CD4-positive, alpha-beta T cell treated with Interleukin-4 for 1 hour (primary cell): ENCODE measurements at places on chromosomes 13 and 19.
A peak's percentile ranks its signal among the peaks of the same experiment; 100 is the strongest.

- DNase-seq, result no peak
Observed at GRCh38 chr19:1232652-1233072, 5.1 kb downstream of the CBARP start.

- peak; percentile 100 for DNase-seq
Observed at GRCh38 chr19:40777937-40778705, at the start of gene RAB4B. RAB4B (plus strand) TSS chr19:40778247; CDS start chr19:40778376, 129 bp downstream.

DNA sequence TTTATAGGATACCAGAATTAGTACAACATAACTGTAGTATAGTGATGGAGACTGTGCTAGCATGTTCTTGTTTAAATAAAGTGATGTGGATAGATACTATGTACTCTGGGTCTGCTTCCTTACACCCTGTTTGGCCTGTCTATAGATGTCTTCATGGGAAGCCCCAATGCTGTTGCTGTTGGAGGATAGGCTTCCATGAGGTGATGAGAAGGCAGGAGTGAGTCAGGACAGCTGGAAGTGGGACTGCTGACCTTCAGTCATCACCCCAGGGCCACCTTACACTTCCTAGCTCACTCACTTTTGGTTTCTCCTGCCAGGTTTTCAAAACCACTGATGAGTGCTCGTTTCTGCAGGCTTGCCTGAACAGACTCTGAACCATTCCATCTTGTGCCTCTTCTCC, 4.2 kb downstream of the KCTD4 start:
- DNase-seq, result no peak

DNA sequence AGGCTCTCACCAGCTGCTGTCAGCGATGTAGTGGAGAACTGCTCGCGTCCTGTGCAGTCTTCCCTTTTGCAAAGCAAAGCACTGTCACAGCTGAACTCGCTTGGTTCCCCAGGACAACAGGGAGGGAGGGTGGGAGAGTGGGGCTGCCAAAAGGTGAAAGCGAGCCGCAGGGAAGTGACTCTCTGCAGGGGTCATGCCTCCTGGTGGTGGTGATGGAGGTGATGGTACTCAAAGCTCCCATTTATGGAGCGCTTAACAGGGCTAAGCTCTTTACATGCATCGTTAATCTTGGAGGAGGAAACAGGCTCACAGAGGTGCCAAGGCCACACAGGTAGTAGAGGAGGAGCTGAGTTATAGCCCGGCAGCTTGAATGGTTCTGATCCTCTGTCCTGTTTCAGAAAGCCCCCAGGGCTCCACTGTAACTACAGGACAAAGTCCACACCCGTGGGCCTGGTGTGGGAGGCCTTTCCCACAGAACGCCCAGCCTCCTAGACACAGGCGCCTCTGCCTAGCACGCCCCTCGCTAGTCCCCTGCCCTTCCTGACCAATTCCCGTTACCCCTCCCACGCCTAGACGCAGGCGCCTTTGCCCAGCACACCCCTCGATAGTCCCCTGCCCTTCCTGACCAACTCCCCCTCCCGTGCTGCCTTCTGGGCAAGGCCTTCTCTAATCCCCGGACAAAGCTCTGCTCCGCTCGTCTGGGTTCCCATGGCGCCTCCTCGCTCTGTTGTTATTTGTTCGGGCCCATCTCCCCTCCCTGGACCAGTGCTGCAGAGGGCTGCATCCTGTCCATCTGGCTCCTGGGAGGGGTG, 10.7 kb downstream of the PPP1R37 start:
- DNase-seq, result peak; percentile 7

DNA sequence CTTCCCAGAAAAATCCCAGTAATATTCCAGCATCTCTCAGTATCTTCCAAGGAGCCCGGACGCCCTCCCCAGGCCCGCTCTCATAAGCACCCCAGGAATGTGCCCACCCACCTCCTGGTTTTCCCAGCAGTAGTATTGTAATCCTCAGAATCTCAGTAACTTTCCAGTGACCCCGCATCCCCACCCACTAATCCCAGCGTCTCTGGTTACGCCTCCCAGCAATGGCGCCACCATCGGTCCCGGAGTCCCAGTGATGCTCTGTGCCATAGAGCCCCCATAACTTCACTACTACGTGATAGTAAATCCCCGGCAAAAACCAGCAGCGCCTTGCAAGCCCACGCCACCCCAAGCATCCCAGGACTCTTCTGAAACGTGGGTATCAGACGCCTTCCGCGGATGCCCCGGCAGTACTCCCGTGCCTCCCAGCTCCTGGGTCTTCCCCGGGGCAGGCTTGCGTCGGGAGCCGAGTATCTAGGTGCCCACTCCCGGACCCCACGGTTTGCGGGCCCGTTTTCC, 928 bp upstream of the PNPLA6 start:
- no peak for DNase-seq

- DNase-seq, result no peak
Observed at GRCh38 chr13:33212396-33212795, 73.2 kb downstream of the STARD13 start.

DNA sequence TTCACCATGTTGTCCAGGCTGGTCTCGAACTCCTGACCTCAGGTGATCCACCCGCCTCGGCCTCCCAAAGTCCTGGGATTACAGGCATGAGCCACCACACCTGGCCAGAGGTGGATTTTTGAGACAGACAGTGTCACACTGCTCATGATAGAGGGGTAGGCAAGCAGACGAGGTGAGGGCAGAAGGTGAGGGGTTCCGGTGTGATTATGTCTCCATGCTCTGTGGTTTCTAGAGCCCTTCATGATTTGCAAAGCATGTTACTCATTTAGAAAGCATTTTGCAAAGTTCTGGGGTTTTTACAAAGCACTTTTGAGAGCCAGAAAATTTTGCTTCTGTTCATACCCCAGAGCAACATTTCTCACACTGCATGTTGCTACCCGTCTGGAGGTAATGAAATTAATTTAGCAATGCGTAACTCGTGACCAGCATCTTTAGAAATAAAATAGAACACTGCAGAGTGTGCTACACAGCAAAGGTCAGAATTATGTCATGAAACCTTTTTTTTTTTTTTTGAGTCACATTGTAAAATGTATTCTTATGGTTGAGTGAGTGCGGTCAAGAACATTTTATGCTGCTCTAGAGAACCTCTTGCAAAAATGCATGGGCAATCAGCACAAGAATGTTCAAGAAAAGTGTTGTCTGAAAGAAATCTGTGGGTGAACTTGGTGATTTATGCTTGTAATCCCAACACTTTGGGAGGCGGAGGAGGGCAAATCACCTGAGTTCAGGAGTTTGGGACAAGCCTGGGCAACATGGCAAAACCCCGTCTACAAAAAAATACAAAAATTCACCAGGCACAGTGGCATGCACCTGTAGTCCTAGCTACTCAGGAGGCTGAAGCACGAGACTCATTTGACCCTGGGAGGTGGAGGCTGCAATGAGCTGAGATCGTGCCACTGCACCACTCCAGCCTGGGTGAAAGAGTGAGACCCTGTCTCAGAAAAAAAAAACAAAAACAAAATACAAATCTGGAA, 58.0 kb downstream of the MAP4K1 start:
- DNase-seq, result no peak

- peak; percentile 13 for DNase-seq
Observed at GRCh38 chr13:39892721-39893685, 237.5 kb downstream of the COG6 start.

GRCh38 chr19:1913781-1914577, 8.8 kb downstream of the ADAT3 start:
- no peak for DNase-seq

GRCh38 chr19:45768655-45768983, 433 bp downstream of the SIX5 start:
- DNase-seq, result peak; percentile 36

DNA sequence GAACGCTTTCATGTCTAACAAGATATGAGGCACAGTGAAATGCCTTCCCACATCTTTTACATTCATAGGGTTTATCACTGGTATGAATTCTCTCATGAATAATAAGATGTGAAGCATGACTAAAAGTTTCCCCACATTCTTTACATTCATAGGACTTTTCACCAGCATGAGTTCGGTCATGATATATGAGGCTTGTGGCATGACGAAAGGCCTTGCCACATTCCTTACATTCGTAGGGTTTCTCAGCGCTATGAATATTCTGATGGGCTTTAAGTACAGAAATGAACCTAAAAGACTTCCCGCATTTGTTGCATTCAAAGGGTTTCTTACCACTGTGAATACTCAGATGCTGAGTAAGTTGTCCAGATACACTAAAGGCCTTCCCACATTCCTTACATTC, 21.3 kb downstream of the ZNF607 start:
- DNase-seq, result no peak

DNA sequence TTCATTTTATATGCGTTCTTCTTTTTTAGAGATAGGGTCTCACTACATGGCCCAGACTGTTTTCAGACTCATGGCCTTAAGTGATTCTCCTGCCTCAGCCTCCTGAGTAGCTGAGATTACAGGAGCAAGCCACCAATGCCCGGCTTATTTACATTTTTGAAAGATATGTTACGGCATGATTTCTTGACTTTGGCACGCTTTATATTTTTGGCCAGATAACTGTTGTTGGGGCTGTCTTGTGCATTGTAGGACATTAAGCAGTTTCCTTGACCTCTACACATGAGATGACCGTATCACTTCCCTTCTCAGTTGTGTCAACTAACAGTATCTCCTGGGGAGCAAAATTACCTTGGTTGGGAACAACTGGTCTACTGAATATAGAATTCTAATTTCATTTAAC, 28.9 kb upstream of the CLDN10 start:
- DNase-seq, result no peak

DNA sequence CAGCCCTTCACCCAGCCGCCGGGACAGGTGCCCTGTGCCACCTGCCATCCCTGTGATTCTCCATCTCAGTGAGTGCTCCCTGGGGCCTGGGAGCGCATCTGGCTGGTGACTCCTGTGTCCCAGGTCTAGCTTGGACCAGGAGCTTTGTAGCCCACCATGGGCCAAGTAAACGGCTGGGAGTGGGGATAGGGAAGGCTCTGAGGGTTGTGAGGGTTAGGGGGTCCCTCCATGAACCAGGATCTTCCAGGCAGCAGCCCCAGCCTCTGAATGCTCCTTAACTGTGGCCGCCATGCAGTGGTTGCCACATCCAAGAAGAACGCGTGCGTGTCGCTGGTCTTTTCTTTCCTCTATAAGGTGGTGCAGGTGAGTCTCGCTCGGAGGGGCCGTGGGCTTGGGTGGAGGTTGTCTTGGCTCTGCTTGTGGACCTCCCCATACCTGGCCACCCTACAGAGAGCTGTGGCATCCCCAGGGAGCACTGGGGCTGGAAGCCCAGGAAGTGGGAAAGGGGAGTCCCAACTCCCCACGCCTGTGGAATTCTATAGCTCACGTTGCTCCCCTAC, 8.4 kb downstream of the AP1M1 start:
- no peak for DNase-seq

- no peak for DNase-seq
Observed at GRCh38 chr13:73481886-73482445, 423.2 kb downstream of the KLF5 start.

DNA sequence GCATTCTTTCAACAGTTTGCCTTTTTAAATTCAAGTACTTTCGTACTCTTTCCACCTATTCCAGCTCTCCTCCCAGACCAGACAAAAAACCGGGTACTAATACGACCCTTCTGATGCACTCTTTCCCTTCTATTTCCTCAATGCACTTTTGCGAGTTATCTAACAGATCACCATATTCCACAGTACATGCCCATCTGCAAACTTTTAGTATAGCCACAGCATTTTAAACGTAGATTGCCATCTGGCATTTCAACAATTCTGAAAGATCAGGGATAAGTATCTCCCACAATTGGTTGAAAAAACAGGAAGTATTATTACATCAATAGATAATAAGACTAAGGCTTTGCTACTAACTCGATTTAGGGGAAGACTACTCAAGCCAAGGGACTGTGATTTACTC, 31.5 kb downstream of the RBM26 start:
- DNase-seq, result no peak

- DNase-seq, result peak; percentile 33
Observed at GRCh38 chr13:21625366-21625765, 21.4 kb upstream of the MICU2 start.

- DNase-seq, result no peak
Observed at GRCh38 chr19:4714016-4714415, 9.6 kb downstream of the DPP9 start.

GRCh38 chr19:13396250-13397080, 109.8 kb downstream of the CACNA1A start:
- DNase-seq, result peak; percentile 35

DNA sequence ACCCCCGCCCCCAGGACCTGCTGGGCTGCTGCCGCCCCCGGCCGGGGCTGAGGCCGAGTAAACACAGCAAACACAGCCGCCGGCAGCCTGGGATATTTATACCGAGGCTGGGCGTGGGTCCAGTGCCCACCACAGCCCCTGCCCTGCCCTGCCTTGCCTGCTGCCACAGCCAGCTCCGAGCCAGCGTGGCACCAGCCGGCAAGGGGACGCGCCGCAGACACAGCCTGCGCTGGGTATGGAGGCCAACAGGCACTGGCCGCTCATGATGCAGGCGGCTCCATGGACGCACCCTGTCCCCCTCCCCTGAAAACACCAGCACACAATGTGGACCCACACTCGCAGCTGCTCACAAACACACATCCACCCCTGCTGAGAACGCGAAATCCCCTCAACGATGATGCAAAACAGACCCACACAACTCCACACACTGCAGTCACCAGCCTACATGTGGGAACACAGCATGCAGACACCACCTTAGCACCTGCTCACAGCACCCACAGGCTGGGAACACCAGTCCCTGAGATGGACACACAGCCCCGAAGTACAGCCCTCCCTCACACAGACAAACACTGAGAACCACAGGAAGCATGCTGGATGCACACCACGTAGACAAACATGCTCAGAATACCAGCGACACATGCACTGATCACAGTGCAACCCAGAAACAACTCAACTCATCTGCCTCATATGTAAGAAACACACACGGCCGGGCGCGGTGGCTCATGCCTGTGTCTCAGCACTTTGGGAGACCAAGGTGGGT, 16.2 kb downstream of the CCDC97 start:
- peak; percentile 35 for DNase-seq

DNA sequence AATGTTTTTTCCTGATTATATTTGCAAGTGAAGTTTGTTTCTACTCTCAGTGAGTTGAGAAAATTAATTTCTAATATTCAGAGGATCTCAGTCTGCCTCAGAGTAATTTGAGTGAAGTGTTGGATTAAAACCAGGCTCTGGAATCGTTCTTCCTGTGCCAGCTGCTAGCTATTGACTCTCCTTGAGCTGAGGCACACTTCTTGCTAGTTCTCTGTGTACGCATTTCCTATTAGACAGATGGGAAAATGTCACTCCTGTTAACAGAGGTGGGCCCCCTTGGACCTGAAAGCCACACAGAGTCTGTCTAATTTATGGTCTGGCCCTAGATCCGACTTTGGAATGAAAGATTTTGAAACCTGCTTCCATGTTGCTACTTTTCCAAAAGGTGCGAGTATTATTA, 107.6 kb upstream of the RNF113B start:
- no peak for DNase-seq

- DNase-seq, result no peak
Observed at GRCh38 chr19:37692956-37693620, 26.5 kb downstream of the ZNF607 start.
